Heart right ventricle (tissue), 16 donors: ENCODE measurements at places on chromosomes 2 and 18. TPM values are rescaled to one million over a fixed set of nuclear protein-coding genes. Genes with fewer than 3 reads are reported as not detected.

DLX1 gene
- polyA plus RNA-seq: not detected

SAG gene
- not detected for polyA plus RNA-seq

GPC1 gene
- 156 TPM for polyA plus RNA-seq

PASK gene
- 2.5 TPM for polyA plus RNA-seq

PSMA8 gene
- not detected for polyA plus RNA-seq

ANKRD29 gene
- 2.1 TPM for polyA plus RNA-seq

BAZ2B gene
- polyA plus RNA-seq: 39.6 TPM

GDF7 gene
- 0.37 TPM for polyA plus RNA-seq

ADAM23 gene
- 27.4 TPM for polyA plus RNA-seq

DNAJC5G gene
- polyA plus RNA-seq: 3.7 TPM

STPG4 gene
- not detected for polyA plus RNA-seq

CCDC102B gene
- 6.5 TPM for polyA plus RNA-seq

BCL11A gene
- polyA plus RNA-seq: 22.2 TPM

TACR1 gene
- polyA plus RNA-seq: 0.15 TPM

EHBP1 gene
- polyA plus RNA-seq: 7.8 TPM

UGT1A10 gene
- polyA plus RNA-seq: not detected

FLACC1 gene
- 6.2 TPM for polyA plus RNA-seq

MCEE gene
- 30.6 TPM for polyA plus RNA-seq

COL4A3 gene
- 0.91 TPM for polyA plus RNA-seq

GALNT5 gene
- 0.06 TPM for polyA plus RNA-seq

C1QL2 gene
- not detected for polyA plus RNA-seq

TAF4B gene
- polyA plus RNA-seq: 0.75 TPM

LDLRAD4 gene
- 5.4 TPM for polyA plus RNA-seq

EMILIN1 gene
- polyA plus RNA-seq: 41.0 TPM

PTPRM gene
- polyA plus RNA-seq: 81.7 TPM

RAPH1 gene
- polyA plus RNA-seq: 6.7 TPM

TUBA3E gene
- polyA plus RNA-seq: 48.3 TPM

UGP2 gene
- 632 TPM for polyA plus RNA-seq

GATA6 gene
- polyA plus RNA-seq: 46.5 TPM

SERPINB11 gene
- polyA plus RNA-seq: not detected

GREB1L gene
- 8.0 TPM for polyA plus RNA-seq

FEV gene
- not detected for polyA plus RNA-seq

TMEFF2 gene
- polyA plus RNA-seq: not detected

CTAGE1 gene
- polyA plus RNA-seq: not detected
